Uterus (tissue), 4 donors: ENCODE measurements at places on chromosomes 7 and 10. TPM values are rescaled to one million over a fixed set of nuclear protein-coding genes. Genes with fewer than 3 reads are reported as not detected.

Gene KNDC1
- 4.6 TPM for total RNA-seq

DNA sequence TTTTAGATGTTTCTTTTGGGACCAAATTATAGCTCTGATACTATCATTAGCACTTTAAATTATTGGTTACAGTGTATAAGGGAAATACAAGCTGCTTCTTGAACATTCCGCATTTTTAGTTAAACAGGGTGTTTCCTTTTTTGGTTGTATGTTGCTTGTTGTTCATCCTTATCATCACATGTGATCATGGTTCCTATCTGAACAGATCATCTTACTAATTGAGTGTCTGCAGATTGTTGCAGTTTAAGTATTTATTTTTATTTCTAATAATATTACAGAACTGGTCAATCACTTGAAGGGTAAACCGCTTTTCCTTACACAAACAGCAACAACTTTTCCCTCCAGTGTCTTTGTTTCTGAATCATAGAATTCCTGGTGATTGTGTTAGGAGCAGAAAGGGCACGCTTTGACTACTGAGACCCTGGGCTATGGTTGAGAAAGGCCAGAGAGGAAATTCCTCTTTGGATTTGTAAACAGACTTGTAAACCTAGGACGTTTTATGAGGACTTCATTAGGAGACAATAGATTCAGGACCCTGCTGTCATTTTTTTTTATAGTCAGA lies 37.2 kb downstream of the CHN2 start:
- no peak for DNase-seq

Gene LIPF
- total RNA-seq: 0.88 TPM

- DNase-seq: no peak
Measured at GRCh38 chr7:86926732-86927131, 132.7 kb downstream of the ELAPOR2 start.

DNA sequence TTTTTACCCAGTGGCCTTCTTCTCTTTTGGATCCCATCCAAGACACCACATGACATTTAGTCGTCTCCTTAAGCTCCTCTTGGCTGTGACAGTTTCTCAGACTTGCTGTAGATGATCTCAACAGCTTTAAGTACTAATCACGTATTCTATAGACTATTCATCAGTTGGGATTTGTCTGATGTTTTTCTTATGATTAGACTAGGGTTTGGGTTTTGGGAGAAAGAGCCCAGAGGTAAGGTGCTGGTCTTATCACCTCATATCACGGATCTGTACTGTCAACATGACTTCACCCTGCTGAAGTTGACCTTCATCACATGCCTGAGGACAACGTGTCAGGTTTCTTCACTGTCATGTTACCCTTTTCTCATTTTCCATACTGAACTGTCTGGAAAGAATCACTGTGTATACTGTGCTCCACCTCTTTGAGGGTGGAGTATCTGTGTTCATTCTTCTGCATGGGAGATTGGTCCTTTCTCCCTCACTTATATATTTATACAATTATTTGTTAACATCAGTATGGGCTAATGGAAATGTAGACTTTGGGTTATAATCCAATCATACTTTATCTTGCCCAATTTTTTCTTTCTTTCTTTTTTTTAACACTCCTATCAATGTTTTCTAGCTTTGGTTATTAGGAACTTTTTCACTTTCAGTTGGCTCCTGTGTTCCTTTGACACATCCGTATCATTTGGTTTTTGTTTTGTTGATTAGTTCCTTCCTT lies 6.4 kb upstream of the HKDC1 start:
- no peak for DNase-seq

Gene CFAP58
- total RNA-seq: 1.0 TPM

- no peak for DNase-seq
Measured at GRCh38 chr7:142548978-142549377, 200.3 kb upstream of the PRSS1 start.
